ENCODE measurements at places on chromosomes 2 and 18.
A peak's percentile ranks its signal among the peaks of the same experiment; 100 is the strongest.

DNA sequence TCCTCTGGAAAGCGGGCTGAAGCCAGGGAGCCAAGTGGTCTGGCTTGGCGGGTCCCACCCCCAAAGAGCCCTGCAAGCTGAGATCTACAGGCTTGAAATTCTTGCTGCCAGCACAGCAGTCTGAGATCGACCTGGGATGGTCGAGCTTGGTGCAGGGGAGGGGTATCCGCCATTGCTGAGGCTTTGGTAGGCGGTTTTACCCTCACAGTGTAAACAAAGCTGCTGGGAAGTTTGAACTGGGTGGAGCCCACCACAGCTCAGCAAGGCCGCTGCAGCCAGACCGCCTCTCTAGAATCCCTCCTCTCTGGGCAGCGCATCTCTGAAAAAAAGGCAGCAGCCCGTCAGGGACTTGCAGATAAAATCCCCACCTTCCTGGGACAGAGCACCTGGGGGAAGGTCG, 12.6 kb upstream of the FLACC1 start:
- no peak for DNase-seq

GRCh38 chr2:108825254-108825653, 38.7 kb downstream of the CCDC138 start:
- DNase-seq: no peak

- DNase-seq: no peak
These were observed 888.0 kb upstream of the CHAC2 start for GRCh38 chr2:52879561-52879960.

GRCh38 chr2:186724736-186725135, 30.9 kb downstream of the FAM171B start:
- DNase-seq: no peak

GRCh38 chr2:51441786-51442185, 409.9 kb upstream of the NRXN1 start:
- DNase-seq: no peak

- peak; percentile 72 for DNase-seq
These were observed 290.1 kb upstream of the HDAC4 start for GRCh38 chr2:239690651-239691631.
